GM23248 (cell line): ENCODE measurements at places on chromosomes 4 and X. TPM values are rescaled to one million over a fixed set of nuclear protein-coding genes. Genes with fewer than 3 reads are reported as not detected.

DNA sequence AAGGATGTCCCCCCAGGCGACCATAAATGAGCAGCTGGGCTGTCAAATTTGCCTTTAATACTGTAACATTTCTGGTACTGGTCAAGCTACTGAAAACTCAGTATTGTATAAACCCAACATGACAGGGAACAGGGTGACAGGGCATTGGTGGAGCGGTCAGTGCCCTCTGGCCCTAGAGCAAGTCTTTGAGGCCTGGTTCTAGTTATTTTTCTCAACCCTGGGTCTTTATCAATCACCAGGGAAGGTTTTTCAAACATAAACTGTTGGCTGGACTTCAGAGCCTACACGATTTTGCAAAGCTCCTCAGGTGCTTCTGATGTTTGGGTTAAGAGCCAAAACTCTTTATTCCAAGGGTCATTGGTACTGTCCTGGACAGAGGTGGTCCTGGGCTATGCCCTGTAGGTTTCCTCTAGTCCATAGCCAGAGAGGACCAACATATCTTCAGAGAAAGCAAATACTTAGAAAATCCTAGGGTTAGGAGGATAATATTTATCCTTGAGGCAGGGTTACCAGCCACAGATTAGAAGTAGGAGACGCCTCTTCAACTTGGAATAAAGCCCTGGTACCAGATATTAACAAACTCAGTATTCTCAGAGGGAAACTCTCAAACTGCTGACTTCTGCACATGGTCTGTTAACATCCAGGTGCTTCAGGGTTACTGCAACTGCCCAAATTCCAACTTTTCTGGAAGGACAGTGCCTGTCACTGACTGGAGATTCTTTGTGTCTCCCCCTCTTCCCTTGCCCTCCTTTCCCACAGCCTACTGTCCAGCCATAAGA lies 26.7 kb upstream of the ADH7 start:
- DNase-seq: no peak

DNA sequence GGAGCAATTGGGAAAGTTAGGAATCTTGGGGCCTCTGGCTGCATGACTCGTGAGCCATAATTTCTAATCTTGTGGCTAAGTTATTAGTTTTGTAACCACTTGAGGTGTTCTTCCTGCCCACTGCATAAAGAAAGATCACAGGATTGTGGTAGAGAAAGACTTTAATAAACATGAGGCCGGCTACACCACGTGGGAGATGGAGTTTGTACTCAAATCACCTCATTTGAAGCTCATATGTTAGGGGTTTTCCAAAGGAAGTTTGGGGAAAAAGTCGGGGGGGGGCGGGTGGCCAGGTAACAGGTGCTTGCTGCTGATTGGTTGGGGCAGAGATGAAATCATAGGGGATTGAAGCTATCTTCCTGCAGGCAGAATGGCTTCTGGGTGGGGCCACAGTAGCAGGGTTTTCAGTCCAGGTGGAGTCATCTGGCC lies 287.8 kb downstream of the ZNF674 start:
- DNase-seq: no peak

VSIG4 gene
- total RNA-seq: not detected in 2 replicates

DNA sequence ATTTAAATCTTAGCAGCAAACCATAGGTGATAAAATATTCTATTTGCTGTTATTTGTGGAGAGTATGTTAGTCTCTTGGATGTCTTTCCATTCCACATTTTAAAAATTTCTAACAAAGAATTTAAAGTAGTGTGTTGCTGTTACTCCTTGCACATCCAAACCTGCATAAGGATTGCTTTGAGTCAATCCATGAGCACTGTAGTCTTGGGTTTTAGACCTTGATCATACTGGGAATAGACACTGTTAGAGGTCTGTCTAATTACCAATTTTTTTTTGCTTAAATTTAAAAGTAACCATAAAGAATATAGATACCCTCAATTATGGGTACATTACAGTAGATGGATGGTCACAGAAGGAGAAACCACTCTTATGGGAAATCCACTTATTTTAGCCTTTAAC lies 1.5 kb downstream of the AFP start:
- DNase-seq: no peak

DNA sequence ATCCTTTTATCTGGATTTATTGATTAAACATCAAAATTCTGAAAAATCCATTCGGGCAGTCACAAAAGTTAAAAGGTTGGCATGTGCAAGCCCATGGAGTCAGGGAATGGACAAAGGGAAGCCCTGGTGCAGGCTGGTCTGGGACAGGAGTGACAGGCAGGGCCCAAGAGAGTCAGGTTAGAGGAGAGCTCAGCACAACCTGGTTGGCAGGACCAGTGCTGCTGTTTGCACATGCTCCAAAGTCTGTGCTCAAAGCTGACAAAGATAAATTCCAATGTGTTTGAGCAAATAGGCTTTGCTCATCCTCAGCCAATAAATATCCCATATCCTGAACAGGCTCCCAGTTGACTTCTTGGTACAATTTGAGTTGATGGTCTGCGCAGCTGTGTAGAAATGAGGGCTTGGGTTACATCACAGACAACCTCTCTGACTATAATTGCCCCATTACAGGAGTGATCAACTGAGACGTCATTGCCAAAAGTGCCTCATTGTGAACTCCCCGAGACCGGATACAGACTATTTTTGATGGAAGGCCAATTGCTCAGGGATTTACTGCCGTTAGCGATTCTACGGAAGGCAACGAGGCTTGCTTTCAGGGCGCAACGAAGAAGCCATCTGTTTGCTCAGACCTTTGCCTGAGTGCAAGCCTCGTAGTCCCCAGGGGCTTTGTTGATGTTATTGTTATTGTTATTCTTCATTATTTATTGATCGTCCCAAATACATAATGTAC lies 1008.1 kb upstream of the TENM3 start:
- no peak for DNase-seq

GRCh38 chr4:76821641-76822040 lies 76.3 kb downstream of the SOWAHB start:
- peak; percentile 34 for DNase-seq

DNA sequence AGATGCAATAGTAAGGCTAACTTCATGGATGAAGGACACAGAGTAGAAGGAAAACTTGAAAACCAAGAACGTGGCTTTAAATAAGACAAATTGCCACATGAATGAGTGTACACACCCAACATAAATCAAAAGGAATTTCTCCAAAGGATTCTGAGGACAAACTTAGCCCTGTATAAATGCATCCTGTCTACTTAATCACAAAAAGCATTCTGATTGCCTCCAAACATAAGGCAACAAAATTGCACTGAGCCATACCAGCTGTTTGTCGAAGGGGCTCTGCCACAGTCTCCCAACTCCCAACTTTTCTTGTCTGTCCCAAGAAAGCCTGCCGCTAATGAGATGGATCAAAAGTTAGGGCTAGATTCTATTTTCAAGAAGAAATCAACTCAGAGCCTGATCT lies 194.3 kb downstream of the SOWAHB start:
- DNase-seq: peak; percentile 38

GRCh38 chr4:1113311-1114009 lies at the start of gene RNF212:
Gene RNF212, minus strand, starts transcription at chr4:1113564. Its CDS starts 100 bp downstream, at chr4:1113464.
- DNase-seq: peak; percentile 61

DNA sequence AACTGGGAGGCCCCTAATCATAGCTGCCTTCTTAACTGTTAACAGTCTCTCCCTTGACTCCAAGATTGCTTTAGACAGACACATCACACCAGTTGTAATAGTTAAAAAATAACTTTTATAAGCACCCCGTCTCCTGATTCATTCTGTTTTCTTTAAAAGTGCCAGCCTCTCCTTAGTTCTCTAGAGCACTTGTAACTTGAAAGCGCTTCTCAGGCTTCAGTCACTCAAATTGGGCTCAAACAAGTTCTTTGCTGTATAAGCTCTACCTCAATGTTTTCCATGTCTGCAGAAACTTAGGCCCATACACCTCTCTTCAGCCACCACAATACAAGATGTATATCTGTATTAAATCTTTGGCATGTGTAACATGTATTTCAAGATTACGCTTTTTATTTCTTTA lies 169.6 kb downstream of the GABRG1 start:
- DNase-seq: no peak

DNA sequence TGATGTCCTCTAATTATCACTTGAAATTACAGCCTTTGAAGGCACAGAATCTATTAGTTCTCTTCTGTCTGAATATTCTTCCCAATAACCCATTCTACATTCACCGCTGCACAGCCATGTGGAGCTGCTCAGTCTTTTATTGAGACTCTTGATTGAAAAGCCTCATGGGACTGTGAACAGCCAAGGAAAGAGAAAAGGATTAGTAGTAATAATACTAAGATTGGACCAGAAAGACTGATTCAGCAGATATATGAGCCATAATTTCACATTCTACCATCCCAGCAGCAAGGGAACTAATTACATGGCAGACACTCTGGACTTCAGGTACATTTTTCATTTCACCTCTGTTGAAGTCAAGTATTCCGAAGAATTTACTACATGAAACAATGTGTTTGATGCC lies 2471.7 kb downstream of the ARAP2 start:
- no peak for DNase-seq

ADGRG2 gene
- total RNA-seq: under 0.01 TPM in 1 of 2 replicates, not detected in the other

GRCh38 chr4:64747919-64748715 lies 338.9 kb upstream of the TECRL start:
- no peak for DNase-seq

- DNase-seq: no peak
Measured at GRCh38 chrX:118633530-118633929, 93.9 kb upstream of the IL13RA1 start.
